Vagina (tissue), 2 donors: ENCODE measurements at places on chromosomes 1 and 21.

DNA sequence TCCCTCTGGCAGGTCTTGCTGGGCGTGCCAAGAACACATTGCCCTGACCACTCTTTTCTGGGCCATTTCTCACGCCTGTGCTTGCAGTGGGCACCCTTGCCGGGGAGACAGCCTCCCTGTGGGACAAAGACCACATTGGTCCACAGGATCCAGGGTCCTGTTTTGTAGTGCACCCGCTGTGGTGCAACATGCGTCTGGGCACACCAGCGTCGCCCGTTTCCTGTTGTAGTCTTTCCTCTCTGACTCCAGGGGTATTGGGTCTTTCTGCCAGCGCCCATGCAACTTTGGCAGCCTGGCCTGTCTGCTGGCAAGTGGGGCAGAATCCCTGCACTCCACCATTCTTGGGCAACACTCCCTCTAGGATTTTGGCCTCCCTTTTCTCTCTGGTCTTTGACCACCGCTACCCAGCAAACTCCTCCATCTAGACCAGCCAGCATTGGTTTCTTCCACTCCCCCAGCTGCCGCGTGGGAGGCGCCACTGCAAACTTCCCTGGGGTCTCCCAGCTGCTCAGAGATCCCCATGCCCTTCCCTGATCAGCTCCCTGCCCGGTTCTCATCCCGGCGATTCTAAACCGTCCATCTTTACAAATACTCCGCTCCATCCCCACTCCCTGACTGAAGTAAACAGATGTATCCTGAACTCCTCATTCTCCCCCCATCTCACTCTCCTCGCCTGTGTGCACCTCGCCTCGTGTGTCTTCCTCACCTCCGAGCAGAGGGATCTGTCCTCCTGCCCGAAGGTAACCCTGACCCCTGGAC, 1.2 kb upstream of the TPRG1L start:
- DNase-seq: no peak

DNA sequence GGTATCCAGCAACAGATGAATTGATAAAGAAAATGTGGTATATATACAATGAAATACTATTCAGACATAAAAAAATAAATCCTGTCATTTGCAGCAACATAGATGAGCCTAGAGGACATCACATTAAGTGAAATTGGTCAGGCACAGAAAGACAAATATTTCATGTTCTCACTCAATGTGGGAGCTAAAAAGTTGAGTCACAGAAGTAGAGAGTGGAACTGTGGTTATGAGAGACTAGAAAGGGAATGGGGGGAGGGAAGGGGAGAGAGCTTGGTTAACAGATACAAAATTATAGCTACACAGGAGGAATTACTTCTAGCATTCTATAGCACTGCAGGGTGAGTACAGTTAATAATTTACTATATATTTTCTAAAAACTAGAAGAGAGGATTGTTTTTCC, 37.1 kb upstream of the SERPINC1 start:
- DNase-seq: no peak

GRCh38 chr1:163128282-163128681, 59.1 kb downstream of the RGS4 start:
- no peak for DNase-seq

DNA sequence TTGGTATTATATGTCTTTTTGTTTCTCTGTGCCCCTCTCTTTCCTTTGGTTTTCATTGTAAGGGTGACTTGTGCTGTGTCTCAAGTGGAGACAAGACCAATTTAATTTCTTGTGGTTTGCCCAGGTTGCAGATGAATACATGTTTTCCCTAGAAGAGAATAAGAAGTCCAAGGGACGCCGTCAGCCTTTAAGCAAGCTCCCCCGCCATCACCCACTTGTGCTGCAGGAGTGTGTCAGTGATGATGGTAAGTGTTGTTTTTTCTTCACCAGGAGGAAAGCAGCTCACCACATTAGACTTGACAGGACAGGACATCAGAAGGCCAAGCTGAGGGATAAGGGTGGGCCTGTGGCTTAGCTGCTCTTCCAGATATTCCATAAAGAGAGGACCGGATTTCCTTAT, 23.8 kb upstream of the ST3GAL3 start:
- DNase-seq: no peak

DNA sequence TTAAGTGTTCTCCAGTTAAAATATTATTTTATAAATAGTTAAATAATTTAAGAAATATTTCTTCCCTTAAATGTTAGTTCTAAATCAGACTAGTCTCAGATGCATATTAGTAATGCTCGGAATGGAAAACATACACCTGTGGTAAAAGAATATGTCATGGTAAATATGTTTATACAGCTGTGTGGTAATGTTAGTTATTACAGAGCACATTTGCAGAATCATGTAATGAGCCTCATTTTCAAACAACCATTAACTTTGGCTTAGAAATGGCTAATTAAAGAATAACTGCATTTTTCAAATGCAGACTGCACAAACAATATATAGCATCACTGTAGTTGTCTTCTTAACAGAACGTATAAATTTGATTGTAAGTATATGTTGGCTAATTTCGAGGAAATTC, 90.3 kb downstream of the DISP1 start:
- no peak for DNase-seq
